ENCODE measurements at places on chromosomes 4 and X.

DNA sequence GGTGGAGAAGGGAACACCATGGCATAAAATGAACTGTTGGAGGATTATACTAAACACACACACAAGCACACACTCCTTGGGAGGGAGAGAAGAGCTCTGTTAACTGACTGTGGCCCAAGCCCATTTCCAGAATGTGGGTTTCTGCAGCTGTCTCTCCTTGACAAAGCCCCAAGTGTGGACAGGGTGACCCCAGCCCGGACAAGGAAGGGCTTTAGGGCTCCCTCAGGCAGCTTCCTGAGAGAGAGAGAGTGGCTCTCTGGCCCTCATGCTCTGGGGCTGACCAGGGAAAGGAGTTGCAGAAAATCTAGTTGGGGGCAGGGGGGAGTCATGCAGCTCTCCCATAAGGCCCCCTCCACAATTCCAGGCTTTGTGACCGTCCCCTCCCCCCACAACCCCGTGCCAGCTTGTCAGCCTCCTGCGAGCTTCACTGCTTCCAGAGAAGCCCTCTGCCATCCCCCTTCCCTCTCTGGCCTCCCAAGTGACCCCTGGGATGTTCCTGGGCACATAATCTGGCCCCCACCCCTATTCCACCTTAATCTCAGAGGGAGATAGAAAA is 590 bp downstream of the ARHGEF9 start:
- DNase-seq: no peak

DNA sequence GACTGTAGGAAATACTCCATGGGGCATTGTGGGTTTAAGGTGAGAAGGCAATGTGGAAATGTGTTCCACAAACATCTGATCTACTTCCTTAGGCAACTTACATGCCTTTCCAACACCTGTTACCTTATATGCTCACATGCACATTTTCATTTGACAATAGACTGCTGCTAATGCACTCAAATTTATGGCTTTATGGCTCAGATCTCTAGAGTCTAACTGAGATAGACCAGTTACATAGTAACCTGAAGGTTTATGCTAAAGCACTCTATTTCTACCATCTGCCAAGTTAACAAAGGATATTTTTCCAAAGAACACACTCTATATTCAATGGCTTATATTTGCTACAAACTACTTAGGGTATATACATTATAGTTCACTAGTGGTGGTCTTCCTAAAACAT is 969.0 kb downstream of the TECRL start:
- no peak for DNase-seq

DNA sequence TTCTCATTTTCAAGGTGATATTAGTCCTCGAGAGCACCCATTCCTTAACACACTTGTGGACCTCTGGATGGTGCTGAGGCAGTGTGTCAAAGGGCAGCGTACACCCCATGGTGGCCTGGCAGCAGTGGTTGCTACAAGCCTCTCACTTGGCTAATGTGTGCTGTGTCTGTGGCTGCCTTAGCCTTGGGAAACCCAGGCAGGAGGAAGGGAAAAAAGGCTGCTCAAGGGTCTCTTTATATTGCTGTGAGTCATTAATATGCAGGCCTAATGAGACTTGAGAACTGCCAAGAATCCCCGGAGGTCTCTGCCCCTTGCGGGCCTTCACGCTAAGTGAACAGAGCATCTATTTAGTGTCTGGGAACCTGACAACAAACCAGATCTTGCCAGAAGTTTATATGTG is 7.0 kb downstream of the PCDH10 start:
- no peak for DNase-seq

- DNase-seq: no peak
Measured at GRCh38 chr4:7018281-7018680, 24.9 kb upstream of the TADA2B start.

DNA sequence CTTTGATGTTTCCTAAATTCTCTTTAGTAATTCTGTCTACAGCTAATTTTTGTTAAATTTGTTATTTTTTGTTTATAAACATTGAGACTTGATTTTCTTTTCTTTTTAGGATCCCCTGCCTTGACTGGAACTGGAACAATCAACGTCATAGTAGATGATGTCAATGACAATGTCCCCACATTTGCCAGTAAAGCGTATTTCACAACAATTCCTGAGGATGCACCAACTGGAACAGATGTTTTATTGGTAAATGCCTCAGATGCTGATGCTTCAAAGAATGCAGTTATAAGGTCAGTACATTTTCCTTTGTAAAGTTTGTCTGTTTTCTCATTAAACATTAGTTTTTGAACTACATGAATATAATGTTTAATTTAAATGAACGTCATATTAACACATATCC is 119.4 kb downstream of the FAT4 start:
- DNase-seq: no peak

GRCh38 chr4:60913002-60913401 is 287.1 kb upstream of the ADGRL3 start:
- no peak for DNase-seq

GRCh38 chr4:25783943-25784342 is 78.8 kb downstream of the SEL1L3 start:
- no peak for DNase-seq

DNA sequence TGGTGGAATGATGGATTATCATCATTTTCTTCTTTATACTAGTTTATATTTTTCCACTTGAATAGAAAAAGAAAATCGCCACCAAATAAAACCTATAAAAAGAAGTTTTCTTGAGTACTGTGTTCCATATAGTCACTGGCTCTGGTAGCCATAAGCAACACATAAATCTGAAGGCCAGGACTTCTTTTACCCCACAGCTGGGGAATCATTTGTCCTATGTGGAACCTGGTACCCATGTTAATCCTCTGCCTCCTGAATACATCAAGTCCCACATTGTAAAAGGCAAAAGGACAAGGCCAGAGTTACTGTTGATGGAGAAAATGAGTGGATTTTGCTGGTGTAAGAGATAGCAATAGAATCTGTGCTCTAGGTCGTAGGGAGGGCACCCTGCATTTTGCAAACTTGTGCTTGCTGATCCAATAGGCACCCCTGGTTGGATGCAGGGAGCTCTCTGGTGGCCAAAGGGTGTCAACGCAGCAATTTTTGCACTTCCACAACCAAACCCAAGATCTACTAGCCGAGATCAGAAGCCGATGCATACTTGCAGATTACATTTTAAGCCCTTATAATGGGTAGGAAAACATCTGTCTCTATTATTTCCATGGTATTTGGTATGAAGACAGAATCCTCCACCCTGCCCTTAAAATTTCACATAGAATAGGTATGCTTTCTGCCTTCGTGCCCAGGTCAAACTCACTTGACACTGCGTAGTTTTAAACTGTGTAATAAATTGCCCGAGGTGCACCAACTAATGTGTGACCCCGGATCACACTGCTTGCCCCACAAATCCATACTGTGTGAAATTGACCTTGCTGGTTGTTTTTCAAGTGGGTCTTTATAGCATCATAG is 146.2 kb upstream of the SCML1 start:
- DNase-seq: peak; percentile 29

GRCh38 chrX:21528076-21528475 is 130.1 kb downstream of the KLHL34 start:
- DNase-seq: no peak

DNA sequence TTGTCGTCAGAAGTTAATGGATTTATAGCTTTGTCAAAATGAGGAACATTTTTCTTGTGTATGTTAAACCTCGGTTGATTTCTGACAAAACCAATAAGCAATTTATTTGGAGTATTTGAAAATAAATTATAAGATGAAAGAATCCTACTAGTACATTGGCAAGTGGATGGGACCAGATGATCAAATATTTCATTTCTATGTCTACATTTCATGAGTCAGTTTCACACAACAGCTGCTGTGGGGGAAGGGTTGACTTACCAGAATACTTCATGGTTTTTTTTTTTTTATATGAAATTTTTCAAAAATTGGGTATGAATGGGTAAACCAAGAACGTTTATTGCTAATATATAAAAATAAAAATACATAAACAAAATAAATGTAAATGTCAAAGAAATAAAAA is 39.4 kb downstream of the RAPGEF2 start:
- DNase-seq: no peak

DNA sequence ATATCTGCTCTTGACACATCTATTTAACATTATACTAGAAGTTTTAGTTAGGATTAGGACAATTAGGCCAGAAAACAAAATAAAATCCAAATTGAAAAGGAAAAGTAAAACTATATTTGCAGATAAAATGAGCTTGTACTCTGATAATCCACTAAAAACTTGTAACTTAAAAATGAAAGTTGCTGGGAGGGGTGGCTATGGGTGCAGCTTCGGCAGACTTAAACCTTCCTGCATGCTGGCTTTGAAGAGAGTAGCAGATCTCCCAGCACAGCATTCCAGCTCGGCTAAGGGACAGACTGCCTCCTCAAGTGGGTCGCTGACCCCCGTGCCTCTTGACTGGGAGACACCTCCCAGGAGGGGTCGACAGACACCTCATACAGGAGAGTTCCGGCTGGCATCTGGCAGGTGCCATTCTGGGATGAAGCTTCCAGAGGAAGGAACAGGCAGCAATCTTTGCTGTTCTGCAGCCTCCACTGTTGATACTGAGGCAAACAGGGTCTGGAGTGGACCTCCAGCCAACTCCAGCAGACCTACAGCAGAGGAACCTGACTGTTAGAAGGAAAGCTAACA is 2379.9 kb downstream of the ARAP2 start:
- DNase-seq: no peak
